ENCODE measurements at places on chromosomes 6 and 20. TPM values are rescaled to one million over a fixed set of nuclear protein-coding genes. Genes with fewer than 3 reads are reported as not detected.

SUPT3H gene
- 15.3 TPM for total RNA-seq

NFATC2 gene
- total RNA-seq = 3.0 TPM

ETV7 gene
- total RNA-seq = 1.4 TPM

OTOR gene
- total RNA-seq = not detected

BPIFA1 gene
- total RNA-seq = not detected

- peaks cover 88% of the 10 kb centered on the region for H3K36me3 ChIP-seq
- H3K4me1 ChIP-seq = no peaks in the 10 kb centered on the region
- H3K27ac ChIP-seq = no peak overlapping the region
- H3K4me3 ChIP-seq = no peak overlapping the region
- no peaks in the 10 kb centered on the region for H3K27me3 ChIP-seq
Observed at GRCh38 chr20:53570446-53571276, 23.0 kb downstream of the ZNF217 start.

- H3K4me3 ChIP-seq = no peak overlapping the region
- no peak for DNase-seq
- H3K36me3 ChIP-seq = no peaks in the 10 kb centered on the region
- H3K27me3 ChIP-seq = peaks cover 2% of the 10 kb centered on the region
- H3K4me1 ChIP-seq = peaks cover 1% of the 10 kb centered on the region
Observed at GRCh38 chr20:24147961-24148360, 159.4 kb upstream of the GGTLC1 start.

DNA sequence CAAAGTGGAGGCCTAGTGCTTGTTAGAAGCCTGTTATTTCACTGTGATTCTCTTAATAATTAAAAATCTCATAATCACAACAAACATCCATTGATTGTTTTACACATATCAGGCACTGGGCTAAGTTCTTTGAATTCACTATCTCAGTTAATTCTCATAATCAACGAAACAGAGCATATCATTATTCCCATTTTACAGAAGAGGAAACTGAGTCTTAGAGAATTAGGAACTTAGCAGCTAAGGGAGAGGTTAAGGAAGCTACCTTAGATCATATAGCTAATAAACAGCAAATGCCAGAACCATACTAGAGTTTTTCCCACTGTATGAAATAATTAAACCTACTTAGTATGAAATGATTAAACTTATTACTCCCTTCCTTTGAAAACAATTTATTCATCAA is 7.0 kb downstream of the HMGN3 start:
- no peaks in the 10 kb centered on the region for H3K27me3 ChIP-seq
- no peak overlapping the region for H3K4me3 ChIP-seq
- H3K27ac ChIP-seq = no peak overlapping the region

GRCh38 chr6:37696220-37696840 is 1.4 kb downstream of the MDGA1 start:
- DNase-seq = peak; percentile 45
- no peak overlapping the region for H3K27ac ChIP-seq
- H3K36me3 ChIP-seq = no peaks in the 10 kb centered on the region
- H3K4me3 ChIP-seq = peak overlapping the region; percentile 57
- peaks cover 22% of the 10 kb centered on the region for H3K4me1 ChIP-seq

DNA sequence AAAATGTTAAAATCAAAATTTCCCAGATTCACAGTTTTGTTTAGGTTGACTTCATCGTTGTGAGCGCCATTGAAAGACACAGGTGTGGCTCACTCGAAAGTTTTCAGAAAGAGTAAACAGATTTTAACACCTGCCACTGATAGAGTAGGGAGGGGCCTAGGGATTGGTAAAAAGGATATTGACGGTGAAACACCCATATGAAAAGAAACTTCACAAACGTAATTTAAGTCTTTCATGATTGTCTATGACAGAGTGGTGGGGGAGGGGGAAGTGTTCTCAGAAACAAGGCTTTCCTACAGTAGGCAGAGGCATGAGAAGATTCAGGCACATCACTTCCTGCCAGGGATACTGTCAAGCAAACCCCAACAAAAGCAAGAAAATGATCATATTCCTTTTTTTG is 101.4 kb downstream of the PERP start:
- H3K4me1 ChIP-seq = peaks cover 28% of the 10 kb centered on the region
- no peak overlapping the region for H3K27ac ChIP-seq
- no peaks in the 10 kb centered on the region for H3K36me3 ChIP-seq
- no peak overlapping the region for H3K4me3 ChIP-seq

- no peak for DNase-seq
- no peak overlapping the region for H3K4me3 ChIP-seq
- peaks cover 62% of the 10 kb centered on the region for H3K4me1 ChIP-seq
- peak overlapping the region; percentile 91 for H3K27ac ChIP-seq
- H3K36me3 ChIP-seq = no peaks in the 10 kb centered on the region
Observed at GRCh38 chr20:62030834-62031434, 34.7 kb downstream of the TAF4 start.

DNA sequence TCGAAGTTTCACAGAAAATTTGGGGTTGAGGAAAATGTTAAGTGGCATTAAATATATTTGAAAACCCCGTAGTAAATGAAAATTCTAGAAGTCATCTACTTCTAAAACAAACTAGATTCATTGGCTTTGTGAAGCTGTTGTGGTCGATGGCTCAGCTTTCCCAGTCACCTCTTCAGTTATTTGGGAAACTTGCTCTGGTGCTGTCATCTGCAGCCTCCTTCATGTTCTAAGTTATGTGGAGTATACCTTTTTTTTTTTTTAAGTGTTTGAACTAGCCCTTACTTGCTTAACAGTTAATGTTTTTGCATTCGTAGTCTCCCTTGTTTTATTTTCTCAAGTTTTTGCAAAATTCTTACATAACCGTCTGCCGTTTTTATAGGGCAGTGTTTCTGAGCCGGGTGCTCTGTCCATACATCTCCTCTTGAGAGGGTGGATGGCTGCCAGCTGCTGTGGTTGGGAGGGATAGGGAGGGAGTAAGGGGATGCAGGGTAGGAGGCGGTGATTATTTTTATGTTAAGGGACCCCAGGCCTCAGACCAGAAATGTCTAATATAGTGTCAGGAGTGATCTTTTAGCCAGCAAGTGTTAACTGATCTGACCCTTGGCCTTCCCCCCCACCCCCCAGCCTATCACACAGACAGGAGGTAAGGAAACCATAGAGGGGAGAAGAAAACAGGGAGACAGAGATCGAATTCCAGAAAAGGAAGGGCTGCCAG is 7.1 kb downstream of the RREB1 start:
- H3K27ac ChIP-seq = 0 out of 2 replicates have a peak overlapping the region, but pooled peaks have one; percentile 4
- H3K27me3 ChIP-seq = peaks cover 16% of the 10 kb centered on the region
- no peaks in the 10 kb centered on the region for H3K36me3 ChIP-seq
- no peak overlapping the region for H3K4me3 ChIP-seq
- DNase-seq = no peak
- H3K4me1 ChIP-seq = peaks cover 77% of the 10 kb centered on the region

- peaks cover 26% of the 10 kb centered on the region for H3K4me1 ChIP-seq
- no peaks in the 10 kb centered on the region for H3K36me3 ChIP-seq
- no peaks in the 10 kb centered on the region for H3K27me3 ChIP-seq
Observed at GRCh38 chr6:101458336-101458735, 64.8 kb downstream of the GRIK2 start.

DNA sequence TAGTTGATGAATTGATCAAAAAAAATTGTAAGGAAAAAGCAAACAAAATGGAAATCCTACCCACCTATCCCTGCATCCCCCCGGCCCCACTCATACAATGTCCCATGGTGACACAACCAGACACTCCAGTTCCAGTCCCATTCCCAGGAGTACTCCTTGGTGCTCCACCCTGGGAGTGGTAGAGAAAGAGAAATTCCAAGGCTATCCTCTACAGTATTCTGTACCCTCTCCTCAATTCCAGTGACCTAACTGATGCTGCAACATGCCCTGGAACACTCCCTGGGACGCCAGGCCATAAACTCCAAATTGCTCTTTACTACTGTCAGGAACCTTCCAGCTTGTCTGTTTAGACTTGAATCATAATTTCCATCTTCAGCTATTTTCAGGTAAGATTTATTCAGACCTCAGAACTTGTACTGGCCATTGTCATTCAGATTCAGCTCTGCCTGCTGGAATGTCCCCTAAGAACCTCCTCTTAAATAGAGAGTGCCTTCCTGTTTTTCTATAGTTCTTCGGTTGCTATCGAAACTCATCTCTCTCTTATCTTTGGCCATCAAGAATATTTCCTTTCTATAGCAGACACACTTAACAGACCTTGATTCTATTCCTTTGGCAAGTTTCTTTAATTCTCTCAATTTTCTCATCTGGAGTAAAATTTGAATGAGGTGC is 8.7 kb downstream of the GPX6 start:
- no peak for DNase-seq
- peak overlapping the region; percentile 82 for H3K27ac ChIP-seq
- H3K36me3 ChIP-seq = no peaks in the 10 kb centered on the region

DNA sequence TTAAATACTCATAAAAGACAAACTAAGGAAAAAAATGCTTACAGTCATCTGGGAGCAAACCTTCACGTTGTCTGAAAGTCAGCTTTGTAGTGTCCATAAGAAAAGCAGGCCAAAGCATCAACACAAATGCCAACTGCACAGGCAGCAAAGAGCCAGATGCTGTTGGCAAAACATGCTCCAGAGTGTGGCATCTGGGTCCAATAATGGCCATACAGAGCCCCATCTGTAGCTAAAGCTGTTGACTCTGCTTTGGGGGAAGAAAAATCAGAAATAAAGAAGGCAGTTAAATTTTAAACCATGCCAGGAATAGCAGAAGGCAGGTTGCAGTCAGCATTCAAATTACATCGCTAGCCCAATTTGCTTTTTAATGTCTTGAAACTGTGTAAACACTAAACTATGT is 776.3 kb downstream of the EYS start:
- no peak overlapping the region for H3K27ac ChIP-seq
- H3K4me3 ChIP-seq = no peak overlapping the region
- 0 out of 2 replicates have a peak, but pooled peaks cover 3% of the 10 kb centered on the region for H3K4me1 ChIP-seq
- no peaks in the 10 kb centered on the region for H3K27me3 ChIP-seq
- DNase-seq = no peak

DNA sequence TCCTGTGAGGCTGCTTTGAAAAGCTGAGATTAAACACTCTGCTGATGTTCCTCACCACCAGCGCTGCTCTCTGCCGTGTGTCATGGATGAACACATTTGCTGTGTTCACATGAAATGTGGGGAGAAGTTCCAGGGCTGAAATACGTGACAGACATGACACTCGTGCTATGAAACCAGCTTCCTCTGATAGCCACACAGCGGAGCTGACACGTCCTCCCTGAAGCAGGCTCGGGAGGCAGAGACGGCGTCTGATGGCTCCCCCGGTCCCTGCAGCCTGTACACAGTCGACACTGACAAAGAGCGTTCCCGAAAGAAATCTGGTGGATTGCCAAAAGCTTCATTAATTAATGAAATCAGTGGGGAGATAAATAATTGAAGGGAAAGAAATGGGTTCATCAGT is 17.5 kb downstream of the AGPAT4 start:
- H3K36me3 ChIP-seq = peaks cover 13% of the 10 kb centered on the region
- no peak overlapping the region for H3K4me3 ChIP-seq
- H3K27me3 ChIP-seq = no peaks in the 10 kb centered on the region
- H3K27ac ChIP-seq = no peak overlapping the region
- H3K4me1 ChIP-seq = peaks cover 44% of the 10 kb centered on the region

- DNase-seq = peak; percentile 15
- H3K27me3 ChIP-seq = no peaks in the 10 kb centered on the region
- H3K4me3 ChIP-seq = no peak overlapping the region
- no peaks in the 10 kb centered on the region for H3K36me3 ChIP-seq
Observed at GRCh38 chr6:144036064-144036834, 28.2 kb upstream of the PLAGL1 start.

DNA sequence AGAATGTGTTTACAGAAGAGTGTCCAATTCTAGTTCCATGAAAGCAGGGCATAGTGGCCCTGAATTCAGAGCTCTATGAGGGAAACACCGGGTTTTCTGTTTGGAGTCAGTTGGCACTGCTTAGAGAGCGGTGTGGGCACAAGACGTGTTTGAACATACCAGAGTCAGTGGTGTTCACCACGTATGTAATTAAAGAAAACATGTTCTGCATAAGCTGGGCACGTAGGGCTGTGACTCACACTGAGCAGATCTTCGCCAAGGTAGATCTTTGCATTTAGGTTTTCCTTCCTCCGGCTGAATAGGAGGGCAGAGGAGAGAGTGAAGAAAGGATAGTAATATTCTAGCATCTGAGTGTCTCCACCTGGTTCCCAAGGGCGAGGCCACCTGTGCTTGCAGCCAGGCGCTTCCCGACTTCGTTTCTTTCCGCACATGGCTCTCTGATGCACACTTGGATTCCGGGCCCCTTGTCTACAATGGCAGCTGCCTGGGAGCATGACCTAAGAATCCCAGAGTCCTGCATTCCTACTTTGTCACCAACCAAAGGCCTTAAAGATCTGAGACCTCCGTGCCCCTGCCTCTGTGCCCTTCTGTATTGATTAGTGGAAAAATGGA is 136.2 kb downstream of the ERMARD start:
- no peaks in the 10 kb centered on the region for H3K4me1 ChIP-seq
- peaks cover 7% of the 10 kb centered on the region for H3K36me3 ChIP-seq
- DNase-seq = no peak
- H3K4me3 ChIP-seq = no peak overlapping the region

DNA sequence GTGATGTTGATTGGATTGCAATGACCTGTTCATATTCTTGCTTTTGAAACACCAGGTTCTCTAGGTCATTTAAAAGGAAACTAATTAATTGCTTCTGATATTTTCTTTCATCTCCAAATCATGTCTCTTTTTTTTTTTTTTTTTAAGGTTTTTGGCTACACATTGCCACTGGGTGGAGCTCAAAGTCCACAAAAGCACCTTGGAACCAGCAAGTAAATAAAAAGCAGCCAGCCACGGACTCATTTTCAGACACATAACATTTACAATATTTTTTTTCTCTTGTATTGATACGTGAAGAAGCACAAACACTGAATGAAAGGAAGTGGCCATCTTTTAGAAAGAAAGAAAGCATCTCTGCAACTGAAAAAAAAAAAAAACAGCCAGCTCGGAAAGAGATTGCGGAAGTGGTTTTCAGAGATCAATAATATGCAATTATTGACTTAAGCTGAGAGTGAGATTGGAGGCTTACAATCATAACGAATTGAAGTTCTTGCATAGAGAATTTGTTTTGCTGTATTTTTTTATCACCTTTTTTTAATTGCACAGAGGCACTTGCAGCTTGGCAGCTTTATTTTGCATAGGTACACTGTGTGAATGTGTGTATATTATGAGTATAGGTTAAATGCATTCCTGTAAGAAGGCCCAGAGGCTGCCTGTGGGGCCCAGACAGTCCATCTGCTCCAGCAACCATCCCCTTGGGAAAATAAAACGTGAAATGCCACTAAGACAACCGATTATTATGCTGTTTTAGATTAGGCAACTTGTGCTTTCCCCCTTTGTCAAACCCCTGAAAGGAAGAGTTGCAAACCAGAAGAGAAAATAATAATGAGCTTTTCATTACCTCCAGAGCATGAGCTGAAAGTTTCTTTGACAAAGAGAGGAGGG is 28.2 kb downstream of the CGA start:
- no peak overlapping the region for H3K27ac ChIP-seq
- H3K27me3 ChIP-seq = no peaks in the 10 kb centered on the region

DNA sequence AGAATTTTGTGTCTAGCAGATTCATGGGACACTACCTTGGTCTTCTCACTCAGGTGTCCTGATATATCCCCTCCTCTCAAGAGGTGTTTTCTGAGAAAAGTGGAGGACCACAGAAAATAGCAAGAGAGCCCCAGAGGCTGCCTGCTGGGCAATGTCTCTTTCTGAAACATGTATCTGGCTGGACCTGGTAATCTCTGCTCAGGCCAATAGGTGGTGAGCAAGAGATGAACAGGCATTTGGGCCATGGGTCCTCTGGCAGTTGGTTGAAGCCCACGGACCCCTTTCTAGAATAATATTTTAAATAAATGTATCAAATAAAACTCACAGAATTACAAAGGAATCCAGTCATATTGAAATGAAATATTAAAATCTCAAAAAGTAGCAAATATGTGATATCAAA is 8.8 kb upstream of the THBD start:
- H3K27me3 ChIP-seq = peaks cover 4% of the 10 kb centered on the region
- DNase-seq = no peak
- H3K4me3 ChIP-seq = no peak overlapping the region
- H3K36me3 ChIP-seq = peaks cover 5% of the 10 kb centered on the region
- H3K4me1 ChIP-seq = peaks cover 24% of the 10 kb centered on the region
- H3K27ac ChIP-seq = no peak overlapping the region

Measured in WTC11 (cell line).